ENCODE measurements at places on chromosomes 3 and 15. TPM values are rescaled to one million over a fixed set of nuclear protein-coding genes. Genes with fewer than 3 reads are reported as not detected.

The LMAN1L gene
- 6.9 TPM for total RNA-seq

The KY gene
- total RNA-seq, result 16.7 TPM

The MKRN2OS gene
- total RNA-seq, result not detected

The SLC28A2 gene
- 0.17 TPM for total RNA-seq

DNA sequence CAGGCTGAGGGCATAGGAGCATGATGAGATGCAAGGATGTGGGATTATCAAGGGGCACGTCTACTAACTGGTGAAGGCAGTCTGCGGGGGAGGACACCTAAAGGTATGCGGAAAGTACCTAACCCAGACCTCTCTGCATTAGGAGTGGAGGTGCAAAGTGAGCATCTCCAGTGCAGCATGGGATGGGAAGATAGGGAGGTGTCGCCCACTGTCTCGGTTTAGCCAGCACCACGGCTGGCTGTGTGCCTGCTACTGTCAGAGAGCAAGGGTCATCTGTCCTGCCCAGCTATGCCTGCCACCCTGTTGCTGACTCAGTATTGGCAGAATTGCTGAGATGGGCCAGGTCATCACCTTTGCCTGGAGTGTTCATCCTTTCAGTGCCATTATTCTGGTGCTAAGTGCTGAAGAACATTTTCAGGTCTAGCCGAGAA, 40.1 kb downstream of the OXNAD1 start:
- no peak for DNase-seq

DNA sequence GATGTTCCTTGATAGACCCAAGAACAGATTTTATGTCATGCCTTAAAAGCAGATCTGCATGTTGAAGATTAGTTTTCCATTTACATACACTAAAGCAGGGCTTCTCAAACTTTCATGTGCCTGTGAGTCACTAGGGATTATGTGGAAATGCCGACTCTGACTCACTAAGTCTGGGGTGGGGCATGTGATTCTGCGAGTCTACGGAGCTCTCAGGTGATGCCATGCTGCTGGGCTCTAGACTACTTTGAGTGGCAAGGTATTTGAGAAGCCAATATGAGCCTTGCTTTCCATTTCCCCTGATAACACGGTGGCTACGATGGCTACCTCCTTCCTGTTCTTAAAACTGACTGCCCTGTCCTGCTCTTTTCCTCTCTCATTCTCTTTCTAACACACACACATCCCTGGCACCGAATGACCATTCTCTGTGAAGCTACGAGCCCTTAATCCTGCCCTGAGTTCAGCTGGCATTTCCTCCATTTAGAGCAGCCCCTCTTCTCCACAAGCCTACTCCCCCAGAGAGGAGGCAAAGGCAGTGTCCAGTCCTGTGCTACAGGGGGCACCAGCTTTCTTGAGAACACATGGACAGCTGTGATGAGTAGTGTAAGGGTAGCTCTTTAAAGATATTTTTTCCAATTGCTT, 39.7 kb upstream of the PYGO1 start:
- DNase-seq, result peak; percentile 73

DNA sequence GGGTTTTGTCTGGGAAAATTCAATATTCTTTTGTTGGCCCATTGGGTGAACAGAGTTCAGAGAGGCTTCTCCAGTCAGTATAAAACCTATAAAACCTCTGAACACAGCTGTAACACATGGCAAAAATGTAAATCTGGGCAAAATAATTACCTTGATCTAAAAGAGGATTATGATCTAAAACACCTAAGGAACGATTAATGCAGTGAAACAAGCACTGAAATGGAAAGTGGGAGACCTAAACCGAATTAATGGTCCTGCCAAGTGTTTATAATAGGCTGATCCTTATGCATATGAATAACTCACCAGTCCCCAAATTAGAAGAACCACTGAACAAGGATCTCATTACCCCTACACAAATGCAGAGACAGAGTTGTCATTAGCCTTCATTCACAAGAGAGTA, 32.6 kb downstream of the AVEN start:
- DNase-seq, result no peak

DNA sequence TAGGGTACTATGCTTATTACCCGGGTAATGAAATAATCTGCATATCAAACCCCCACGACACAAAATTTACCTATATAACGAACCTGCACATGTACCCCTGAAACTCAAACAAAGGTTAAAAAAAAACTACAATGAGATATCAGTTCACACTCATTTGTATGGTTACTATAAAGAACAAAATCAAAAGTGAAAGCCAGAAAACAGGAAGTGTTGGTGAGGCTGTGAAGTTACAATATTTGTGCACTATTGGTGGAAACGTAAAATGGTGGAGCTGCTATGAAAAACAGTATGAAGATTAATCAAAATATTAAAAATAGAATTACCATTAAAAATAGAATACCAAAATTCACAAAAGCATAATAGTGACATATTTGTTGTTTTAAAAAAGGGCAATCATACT, 128.9 kb downstream of the ZIC1 start:
- no peak for DNase-seq

- no peak for DNase-seq
Measured at GRCh38 chr15:57684491-57685151, 21.9 kb upstream of the POLR2M start.

- no peak for DNase-seq
Measured at GRCh38 chr3:127175272-127175671, 17.7 kb upstream of the PRR23E start.

Data from adrenal gland (tissue), 19 donors.